Renal cortical epithelial cell (primary cell): ENCODE measurements at places on chromosomes 6 and 20.
A peak's percentile ranks its signal among the peaks of the same experiment; 100 is the strongest.

GRCh38 chr20:57411406-57412283 is 20.4 kb downstream of the RBM38 start:
- DNase-seq, result no peak

DNA sequence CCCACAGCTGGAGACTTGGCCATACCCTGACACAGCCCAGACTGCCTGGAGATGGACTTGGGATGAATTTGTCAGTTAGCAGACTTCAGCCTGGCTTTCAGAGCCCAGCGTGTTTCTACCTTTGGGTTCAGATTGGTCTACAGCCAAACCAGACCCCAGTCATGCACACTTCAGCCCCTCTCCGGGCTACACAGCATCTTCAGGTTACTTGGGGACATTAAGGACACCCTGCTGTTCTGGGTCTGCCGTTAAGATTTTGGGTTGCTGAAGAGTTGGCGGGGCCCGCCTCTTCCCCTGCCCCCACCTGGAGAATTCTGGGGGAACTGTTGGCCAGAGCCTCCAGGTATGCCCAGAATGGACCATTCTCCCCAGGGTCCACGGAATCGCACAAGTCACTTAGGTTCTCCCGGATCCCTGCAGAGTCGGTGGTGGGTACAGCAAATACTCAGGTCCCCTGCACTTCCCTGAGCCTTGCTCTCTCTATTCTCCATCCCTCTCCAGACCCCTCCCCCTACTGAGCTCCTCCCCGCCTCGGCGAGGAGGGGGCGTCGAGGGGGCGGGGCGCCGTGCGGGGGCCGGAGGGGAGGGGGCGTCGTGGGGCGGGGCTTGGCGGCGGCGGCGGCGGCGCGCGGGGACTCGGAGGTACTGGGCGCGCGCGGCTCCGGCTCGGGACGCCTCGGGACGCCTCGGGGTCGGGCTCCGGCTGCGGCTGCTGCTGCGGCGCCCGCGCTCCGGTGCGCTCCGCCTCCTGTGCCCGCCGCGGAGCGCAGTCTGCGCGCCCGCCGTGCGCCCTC is at the start of gene PTK7:
Gene PTK7 (plus strand): TSS at position 645 of the 794 bp plus-strand sequence. CDS start 175 bp downstream, outside the sequence.
- no peak for DNase-seq

GRCh38 chr6:16770701-16771569 is 9.7 kb upstream of the ATXN1 start:
- peak; percentile 55 for DNase-seq

GRCh38 chr6:17703256-17703694 is 3.5 kb downstream of the NUP153 start:
- DNase-seq, result peak; percentile 83

- no peak for DNase-seq
Observed at GRCh38 chr20:44664131-44664530, 12.6 kb upstream of the ADA start.

DNA sequence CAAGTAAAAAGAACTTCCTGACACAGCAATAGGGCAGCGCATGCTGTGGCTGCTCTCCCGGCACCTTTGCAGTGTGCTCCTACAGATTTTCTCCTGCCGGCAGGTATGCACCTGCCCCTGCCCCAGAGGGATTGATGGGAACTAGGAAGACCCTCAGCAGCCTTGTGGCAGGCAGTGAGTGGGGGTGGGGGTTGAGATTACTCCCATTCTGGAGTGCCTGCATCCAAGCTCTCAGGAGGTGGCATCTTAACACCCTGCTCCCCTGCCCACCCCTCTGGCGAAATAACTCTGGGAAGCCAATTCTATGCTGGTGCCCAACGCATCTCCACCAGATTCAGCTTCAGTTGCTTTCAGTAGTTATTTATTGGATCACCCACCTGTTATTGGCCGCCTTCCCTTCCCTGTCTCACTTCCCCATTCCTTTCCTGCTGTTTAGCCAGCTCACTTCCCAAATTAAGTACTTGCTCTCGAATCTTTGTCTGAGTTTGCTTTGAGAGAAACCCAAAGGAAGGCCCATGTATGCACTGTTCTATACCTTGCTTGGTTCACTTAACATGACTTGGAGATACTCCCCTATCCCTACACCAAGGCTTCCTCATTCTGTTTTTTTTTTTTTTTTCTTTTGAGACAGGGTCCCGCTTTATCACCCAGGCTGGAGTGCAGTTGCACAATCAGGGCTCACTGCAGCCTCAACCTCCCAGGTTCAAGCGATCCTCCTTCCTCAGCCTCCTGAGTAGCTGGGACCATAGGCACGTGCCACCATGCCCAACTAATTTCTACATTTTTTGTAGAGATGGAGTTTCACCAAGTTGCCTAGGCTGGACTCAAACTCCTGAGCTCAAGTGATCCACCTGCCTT is 29.3 kb upstream of the SLC23A2 start:
- DNase-seq, result no peak

GRCh38 chr6:127266892-127267645 is 405 bp downstream of the RNF146 start:
- DNase-seq, result no peak
